HT-29 (cell line): ENCODE measurements at places on chromosomes 5 and 9. TPM values are rescaled to one million over a fixed set of nuclear protein-coding genes. Genes with fewer than 3 reads are reported as not detected.

SLC25A46 gene
- total RNA-seq, result 25.8 and 28.1 TPM in 2 replicates

RNF180 gene
- not detected in 2 replicates for total RNA-seq

ELL2 gene
- 15.4 and 21.7 TPM in 2 replicates for total RNA-seq

PCDHA1 gene
- not detected in 2 replicates for total RNA-seq

CER1 gene
- total RNA-seq, result not detected in 2 replicates

ROPN1L gene
- total RNA-seq, result not detected in 2 replicates

AMBP gene
- total RNA-seq, result 3.0 and 4.4 TPM in 2 replicates

OTULIN gene
- 20.4 and 21.0 TPM in 2 replicates for total RNA-seq

SPZ1 gene
- total RNA-seq, result not detected in 2 replicates

ARID3C gene
- not detected in 2 replicates for total RNA-seq

FGF18 gene
- 0.37 and 0.58 TPM in 2 replicates for total RNA-seq

PSAT1 gene
- 52.5 and 56.8 TPM in 2 replicates for total RNA-seq

CDC20B gene
- total RNA-seq, result not detected in 2 replicates

RGS7BP gene
- total RNA-seq, result not detected in 2 replicates

SEC61B gene
- 116 and 125 TPM in 2 replicates for total RNA-seq

GALNT12 gene
- total RNA-seq, result 39.1 and 53.2 TPM in 2 replicates

PCDHGC4 gene
- 1.7 TPM in 1 of 2 replicates, not detected in the other for total RNA-seq

ZNF354C gene
- total RNA-seq, result not detected in 2 replicates

SH2D3C gene
- not detected in 2 replicates for total RNA-seq

HAPLN1 gene
- not detected in 2 replicates for total RNA-seq

ANKS6 gene
- 43.7 and 47.8 TPM in 2 replicates for total RNA-seq

MAMDC2 gene
- 2.2 and 3.5 TPM in 2 replicates for total RNA-seq

C8G gene
- total RNA-seq, result 0.71 and 2.6 TPM in 2 replicates

HRH2 gene
- not detected in 2 replicates for total RNA-seq

SLC6A19 gene
- not detected in 2 replicates for total RNA-seq

POU5F2 gene
- 0.13 and 0.64 TPM in 2 replicates for total RNA-seq

SHOC1 gene
- not detected in 2 replicates for total RNA-seq

SLC4A9 gene
- total RNA-seq, result 0.08 and 0.86 TPM in 2 replicates

LCN15 gene
- total RNA-seq, result 0.60 TPM in 1 of 2 replicates, not detected in the other

PRXL2C gene
- 4.1 and 4.6 TPM in 2 replicates for total RNA-seq

TMEM252 gene
- 0.15 and 0.26 TPM in 2 replicates for total RNA-seq

GFI1B gene
- total RNA-seq, result not detected in 2 replicates

MLANA gene
- total RNA-seq, result not detected in 2 replicates

ARHGEF37 gene
- total RNA-seq, result 0.10 and 0.15 TPM in 2 replicates

GDF9 gene
- 0.05 and 0.26 TPM in 2 replicates for total RNA-seq

ORM2 gene
- not detected in 2 replicates for total RNA-seq

SPRY4 gene
- 35.6 and 46.8 TPM in 2 replicates for total RNA-seq

DRD1 gene
- not detected in 2 replicates for total RNA-seq

CCDC112 gene
- 3.4 and 4.7 TPM in 2 replicates for total RNA-seq

ROR2 gene
- not detected in 2 replicates for total RNA-seq

LIFR gene
- not detected in 2 replicates for total RNA-seq

GLDC gene
- total RNA-seq, result not detected in 2 replicates

ST8SIA4 gene
- not detected in 2 replicates for total RNA-seq

EQTN gene
- total RNA-seq, result 0.18 TPM in 1 of 2 replicates, not detected in the other

PCDHGB3 gene
- 0.41 and 0.47 TPM in 2 replicates for total RNA-seq

INSL6 gene
- not detected in 2 replicates for total RNA-seq

PIGO gene
- total RNA-seq, result 33.4 and 38.5 TPM in 2 replicates

OLFM1 gene
- total RNA-seq, result not detected in 2 replicates

ACOT12 gene
- not detected in 2 replicates for total RNA-seq

PCDHGA6 gene
- 0.21 and 0.48 TPM in 2 replicates for total RNA-seq

TCF7 gene
- total RNA-seq, result 23.8 and 28.5 TPM in 2 replicates

NR2F1 gene
- total RNA-seq, result 19.7 and 24.5 TPM in 2 replicates

CSF1R gene
- not detected in 2 replicates for total RNA-seq

QRFP gene
- not detected in 2 replicates for total RNA-seq

TTC33 gene
- 3.0 and 3.5 TPM in 2 replicates for total RNA-seq

TLR4 gene
- total RNA-seq, result 4.3 and 4.5 TPM in 2 replicates

SOHLH1 gene
- not detected in 2 replicates for total RNA-seq
